Astrocyte (in vitro differentiated cells and primary cell): ENCODE measurements at places on chromosomes 2 and 18. TPM values are rescaled to one million over a fixed set of nuclear protein-coding genes. Genes with fewer than 3 reads are reported as not detected.

- no peak for DNase-seq
These were observed 13.8 kb downstream of the MMADHC start for GRCh38 chr2:149573760-149574159.

The CHRND gene
- total RNA-seq, result not detected in 2 replicates

DNA sequence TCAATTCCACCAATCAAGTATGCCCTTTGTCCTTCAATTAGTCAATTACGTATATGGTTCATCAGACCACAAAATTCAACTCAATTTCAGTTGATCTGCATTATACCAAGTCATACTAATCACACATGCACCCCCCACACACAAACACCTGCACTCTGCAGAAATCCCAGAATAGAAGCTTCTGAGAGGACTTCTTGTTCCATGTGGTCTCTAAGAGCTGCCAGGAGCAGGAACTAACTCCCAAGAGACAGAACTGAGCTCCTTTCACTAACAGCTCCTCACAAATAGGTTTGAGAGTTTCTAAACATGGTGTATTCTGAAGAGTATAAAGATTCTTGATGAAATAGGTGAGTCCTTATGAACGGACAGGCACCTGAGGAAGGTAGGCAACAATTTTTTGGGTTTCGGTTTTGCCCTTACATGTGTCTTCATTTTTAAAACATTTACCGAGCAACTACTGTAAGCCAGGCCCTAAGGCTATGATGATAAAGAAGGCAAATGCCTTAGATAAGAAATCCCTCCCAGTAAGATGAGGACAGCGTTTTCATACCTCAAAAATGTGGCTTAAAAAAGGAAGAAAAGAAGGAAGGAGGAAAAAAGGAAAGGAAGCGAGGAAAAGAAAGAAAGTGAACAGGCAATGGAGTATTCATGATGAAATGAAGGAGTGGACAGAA, 183.1 kb downstream of the PID1 start:
- peak; percentile 15 for DNase-seq

DNA sequence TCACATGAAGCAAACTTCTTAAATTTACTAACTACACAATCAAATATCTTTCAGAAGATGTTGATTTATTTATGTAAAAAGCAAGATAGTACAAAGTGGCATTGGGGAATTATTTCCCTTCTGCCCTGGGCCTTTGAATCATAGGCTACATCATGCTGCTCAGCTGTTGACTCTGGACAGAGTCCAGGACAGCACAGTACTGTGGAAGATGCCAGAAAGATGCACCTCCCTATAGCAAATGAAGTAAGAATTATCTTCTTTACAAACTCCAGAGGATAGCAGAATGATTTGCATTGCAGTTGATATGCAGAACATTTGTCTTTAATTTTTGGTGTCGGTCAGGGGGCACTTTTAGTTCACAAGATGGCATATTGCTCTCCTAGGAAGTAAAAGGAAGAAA, 1354.5 kb upstream of the ZEB2 start:
- DNase-seq, result peak; percentile 47

GRCh38 chr2:233227346-233227978, 24.0 kb upstream of the ATG16L1 start:
- no peak for DNase-seq

The BIN1 gene
- total RNA-seq, result 50.2 and 51.0 TPM in 2 replicates

DNA sequence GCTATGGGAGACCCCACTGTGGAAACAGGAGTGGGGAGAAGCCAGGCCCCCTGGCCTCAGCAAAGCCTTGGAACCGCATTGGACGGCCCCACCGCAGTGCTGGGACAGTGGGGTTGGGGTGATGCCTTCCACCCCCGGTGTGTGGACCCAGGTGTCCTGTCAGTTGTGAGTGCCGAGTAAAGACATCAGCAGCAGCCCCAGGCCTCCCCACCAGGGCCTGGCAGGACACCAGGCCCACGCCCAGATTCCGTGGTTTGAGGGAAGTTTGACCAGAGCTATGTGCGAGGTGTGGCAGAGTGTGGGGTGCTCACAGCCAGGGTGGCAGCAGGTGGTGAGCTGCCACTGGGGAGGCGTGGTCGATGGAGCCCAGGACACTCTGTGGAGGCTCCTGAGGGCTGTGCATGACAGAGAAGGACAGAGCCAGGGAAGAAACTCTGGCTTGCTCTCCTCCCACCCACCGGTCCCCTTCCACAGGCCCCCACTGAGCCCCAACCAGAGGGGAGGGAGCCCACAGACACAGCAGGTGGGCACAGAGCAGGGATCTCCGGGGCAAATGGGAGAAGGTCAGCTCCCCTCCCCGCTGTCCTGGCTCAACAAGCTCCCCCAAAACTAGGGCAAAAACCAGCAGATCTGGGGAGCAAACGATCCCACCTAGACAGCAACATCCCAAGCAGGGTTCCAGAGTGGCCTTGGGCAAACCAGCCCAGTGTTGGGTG, 69.1 kb downstream of the TWIST2 start:
- peak; percentile 35 for DNase-seq

- peak; percentile 25 for DNase-seq
These were observed 5.7 kb downstream of the GFPT1 start for GRCh38 chr2:69381337-69381737.

- peak; percentile 47 for DNase-seq
These were observed 43.0 kb upstream of the KCNF1 start for GRCh38 chr2:10868465-10869314.

The REL gene
- total RNA-seq, result 6.1 and 6.5 TPM in 2 replicates

DNA sequence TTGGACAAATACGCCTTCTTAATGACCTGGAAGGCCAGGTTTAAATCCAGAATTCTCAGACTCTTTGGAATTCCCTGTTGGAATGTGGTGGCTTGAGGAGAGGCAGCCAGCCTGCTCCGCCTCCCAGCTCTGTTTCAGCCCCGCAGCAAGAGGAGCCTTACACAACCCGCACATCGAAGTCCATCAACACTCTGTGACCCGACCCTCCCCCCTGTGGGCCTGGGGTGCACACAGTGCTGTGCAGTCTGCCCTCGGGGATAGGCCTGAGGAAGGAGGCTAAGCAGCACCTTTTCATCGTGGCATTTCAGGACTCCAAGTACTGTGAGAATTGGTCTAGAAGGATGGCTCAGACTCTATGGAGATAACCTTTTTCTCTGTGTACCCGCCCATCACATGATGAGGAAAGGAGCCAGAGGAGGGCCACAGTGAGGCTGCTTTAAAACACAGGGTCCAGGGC, 73.7 kb downstream of the GREB1L start:
- peak; percentile 84 for DNase-seq

The GNAL gene
- 3.6 and 4.5 TPM in 2 replicates for total RNA-seq

DNA sequence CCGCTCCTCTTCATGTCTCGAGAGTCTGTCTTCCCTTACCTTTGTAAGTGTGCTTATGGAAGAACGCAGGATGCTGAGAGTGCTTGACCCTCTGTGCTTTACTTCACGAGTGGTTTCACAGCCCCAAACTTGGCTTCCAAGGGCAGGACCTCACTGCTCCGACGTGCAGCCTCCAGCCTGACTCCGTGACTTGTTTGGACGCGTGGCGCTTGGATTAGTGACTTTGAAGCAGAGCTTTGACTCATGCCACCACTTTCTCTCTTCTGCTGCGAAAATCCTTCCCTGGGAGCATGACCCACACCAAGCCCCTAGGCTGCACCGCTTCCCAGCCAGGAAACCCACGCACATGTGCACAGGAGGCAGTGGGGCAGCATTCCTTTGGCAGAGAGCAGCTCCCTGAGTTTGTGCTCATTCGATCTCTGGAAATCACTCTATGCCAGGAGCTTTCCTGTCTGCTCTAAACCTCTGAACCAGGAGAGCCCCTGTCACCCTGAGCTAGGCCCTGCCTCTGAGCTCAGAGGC, 207.8 kb upstream of the HS6ST1 start:
- no peak for DNase-seq

- DNase-seq, result no peak
These were observed 578.6 kb upstream of the RAB6C start for GRCh38 chr2:129400826-129401225.

The ZNF516 gene
- 55.9 and 59.8 TPM in 2 replicates for total RNA-seq

The GPBAR1 gene
- total RNA-seq, result 0.55 and 0.70 TPM in 2 replicates

DNA sequence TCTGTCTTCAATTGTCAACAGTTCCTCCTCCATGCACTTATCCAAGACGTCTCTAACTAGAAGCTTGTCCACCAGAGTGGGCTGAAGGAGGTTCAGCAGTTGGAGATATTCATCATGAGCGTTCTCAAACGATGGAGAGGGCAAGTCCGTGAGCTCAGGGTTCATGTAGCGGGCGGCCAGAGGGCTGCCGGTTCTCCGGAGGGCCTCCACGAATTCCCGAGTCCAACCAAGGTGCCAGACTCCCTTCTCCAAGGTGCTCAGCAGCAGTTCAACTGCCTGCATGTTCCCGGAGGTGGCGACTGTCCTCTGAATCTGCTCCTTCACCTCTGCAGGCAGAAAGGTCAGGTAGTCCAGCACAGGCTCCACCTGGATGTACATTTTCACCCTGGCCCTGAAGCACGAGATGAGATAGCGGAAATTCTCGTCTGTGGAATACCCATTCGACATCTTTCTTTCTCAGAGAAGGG, 590 bp downstream of the IFIH1 start:
- no peak for DNase-seq

DNA sequence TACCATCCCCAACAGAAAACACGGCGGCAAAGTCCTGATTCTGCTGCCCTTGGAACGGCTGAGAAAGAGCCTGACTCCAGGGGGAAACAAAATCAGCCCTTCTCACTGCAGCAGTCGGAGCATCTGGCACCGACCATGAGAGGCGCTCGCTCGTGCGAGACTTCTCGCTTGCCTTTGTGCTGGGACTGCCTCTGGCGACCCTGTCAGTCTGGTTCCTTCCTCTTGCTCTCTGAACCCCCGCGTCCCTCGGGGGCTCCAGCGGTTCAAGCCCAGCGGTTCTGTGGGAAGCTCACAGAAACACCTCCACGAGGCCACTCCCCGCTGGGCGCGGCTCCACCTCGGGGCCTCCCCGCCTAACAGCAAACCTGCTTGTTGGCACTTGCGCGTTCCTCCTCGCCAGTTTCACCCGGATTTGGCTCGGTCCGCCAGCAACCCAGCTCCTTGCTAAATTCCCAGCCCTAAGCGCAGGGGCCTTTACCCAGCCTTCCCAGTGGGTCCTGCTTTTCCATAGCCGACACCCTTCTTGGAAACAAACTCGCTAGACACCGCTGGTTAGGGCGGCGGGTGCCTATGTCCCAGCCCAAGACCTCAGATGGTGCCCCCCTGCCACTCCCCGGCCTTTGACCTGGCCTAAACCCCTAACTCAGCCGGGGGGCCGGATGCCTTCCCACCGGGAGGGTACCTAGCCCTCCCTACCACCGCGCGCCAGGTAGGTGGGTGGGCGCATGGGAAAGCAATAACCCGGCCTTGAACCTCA, 2.2 kb downstream of the RND3 start:
- peak; percentile 61 for DNase-seq

- no peak for DNase-seq
These were observed 86.4 kb upstream of the FN1 start for GRCh38 chr2:215522237-215522636.

GRCh38 chr2:70301344-70302194, at the start of gene FAM136A:
Gene FAM136A (minus strand): TSS chr2:70302067. CDS start chr2:70302011, 56 bp downstream.
- peak; percentile 35 for DNase-seq

- no peak for DNase-seq
These were observed 7.7 kb downstream of the ZBTB14 start for GRCh38 chr18:5287854-5288253.

The CYS1 gene
- 3.7 and 4.8 TPM in 2 replicates for total RNA-seq

GRCh38 chr2:71888751-71889445, 258.8 kb downstream of the CYP26B1 start:
- no peak for DNase-seq

The POTEC gene
- not detected in 2 replicates for total RNA-seq

DNA sequence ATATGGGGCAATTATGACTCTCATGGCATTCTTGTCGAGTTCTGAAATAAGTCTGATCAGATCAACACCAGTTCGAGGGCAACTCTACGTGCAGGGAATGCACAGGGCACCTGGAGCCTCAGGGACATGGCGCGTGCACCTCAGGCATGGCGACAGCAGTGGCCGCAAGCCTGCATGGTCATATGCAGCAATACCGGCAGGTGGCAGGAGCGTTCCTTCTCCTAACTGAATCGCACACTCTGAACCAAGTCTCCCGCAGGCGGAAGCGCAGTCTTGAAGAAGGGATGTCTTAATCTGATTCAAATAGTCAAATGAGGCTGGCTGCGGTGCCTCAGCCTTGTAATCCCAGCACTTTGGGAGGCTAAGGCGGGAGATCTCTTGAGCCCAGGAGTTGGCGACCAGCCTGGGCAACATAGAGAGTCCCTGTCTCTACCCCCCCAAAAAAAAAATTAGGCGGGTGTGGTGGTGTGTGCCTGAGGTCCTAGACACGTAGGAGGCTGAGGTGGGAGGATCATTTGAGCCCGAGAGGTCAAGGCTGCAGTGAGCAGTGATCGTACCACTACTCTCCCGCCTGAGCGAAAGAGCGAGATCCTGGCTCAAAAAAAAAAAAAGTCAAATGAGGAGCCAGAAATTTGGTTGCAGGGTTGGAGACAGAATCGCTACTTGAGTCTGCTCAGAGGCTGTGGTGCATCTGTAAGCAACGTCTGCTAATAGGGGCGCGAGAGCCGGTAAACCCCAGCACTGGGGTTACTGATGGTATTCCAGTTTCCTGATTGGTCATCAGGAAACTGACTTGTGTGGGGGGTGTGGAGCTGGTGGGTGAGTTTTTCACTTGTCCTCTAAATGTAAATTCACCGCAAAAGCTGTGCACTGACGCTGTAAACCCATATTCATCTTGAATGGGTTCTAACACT, 28.8 kb downstream of the FHL2 start:
- peak; percentile 69 for DNase-seq

- no peak for DNase-seq
These were observed 64.1 kb upstream of the CNGA3 start for GRCh38 chr2:98282109-98282508.

GRCh38 chr2:171410624-171411023, 23.2 kb downstream of the METTL8 start:
- DNase-seq, result no peak

GRCh38 chr2:148479398-148479797, 165.2 kb upstream of the EPC2 start:
- DNase-seq, result no peak

DNA sequence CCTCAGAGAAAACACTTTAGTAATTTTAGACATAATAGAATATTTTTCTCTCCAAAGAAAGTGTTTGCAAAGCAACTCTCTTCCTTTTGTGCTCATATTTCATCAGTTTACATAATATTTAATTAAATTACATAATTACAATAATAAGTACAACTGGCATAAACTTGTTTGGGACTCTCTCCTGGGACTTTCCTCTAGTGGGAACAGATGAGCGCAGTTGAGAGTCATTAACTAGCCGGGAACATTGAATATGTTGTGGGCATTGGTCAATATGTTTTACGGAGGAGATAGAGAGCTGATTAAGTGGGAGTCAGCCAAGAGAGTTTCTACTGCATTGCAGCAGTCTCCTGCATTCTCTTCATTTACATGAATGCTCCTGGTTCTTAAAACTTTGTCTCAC, 607.7 kb downstream of the ARHGAP15 start:
- DNase-seq, result no peak

The GREB1L gene
- 4.3 and 16.2 TPM in 2 replicates for total RNA-seq

The CDH19 gene
- total RNA-seq, result not detected in 2 replicates

GRCh38 chr2:206408323-206409320, 34.7 kb upstream of the ADAM23 start:
- no peak for DNase-seq
